ENCODE measurements at places on chromosomes 3 and 15.
A peak's percentile ranks its signal among the peaks of the same experiment; 100 is the strongest.

DNA sequence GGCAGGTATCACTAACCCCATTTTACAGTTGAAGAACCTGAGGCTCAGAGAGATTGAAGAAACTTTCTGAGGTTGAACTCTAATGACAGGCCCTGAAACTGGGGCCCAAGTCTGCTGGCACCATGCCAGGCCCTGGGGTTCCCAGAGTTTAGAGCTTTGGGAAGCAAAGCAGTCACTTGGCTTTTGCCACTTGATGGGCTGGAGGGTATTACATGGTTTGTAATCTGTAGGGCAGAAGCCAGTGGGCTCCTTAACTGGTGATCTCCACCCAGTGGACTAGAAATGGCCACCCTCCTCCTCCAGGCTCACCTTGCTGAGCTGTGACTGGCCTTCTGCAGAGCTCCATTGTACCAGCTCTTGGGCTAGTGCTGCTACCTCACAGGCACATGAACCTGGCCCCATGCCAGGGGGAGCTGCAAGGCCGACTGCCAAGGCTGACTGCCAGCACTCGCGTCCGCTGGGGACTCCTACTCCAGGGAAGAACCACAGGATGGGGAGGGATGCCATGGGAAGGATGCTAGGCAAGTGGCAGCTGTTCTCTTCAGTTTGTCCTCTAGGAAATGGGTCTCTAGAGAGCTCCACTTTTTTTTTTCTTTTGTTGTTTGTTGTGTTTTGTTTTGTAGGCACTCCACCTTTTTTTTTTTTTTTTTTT is 104.8 kb downstream of the ETFA start:
- no peak for DNase-seq

DNA sequence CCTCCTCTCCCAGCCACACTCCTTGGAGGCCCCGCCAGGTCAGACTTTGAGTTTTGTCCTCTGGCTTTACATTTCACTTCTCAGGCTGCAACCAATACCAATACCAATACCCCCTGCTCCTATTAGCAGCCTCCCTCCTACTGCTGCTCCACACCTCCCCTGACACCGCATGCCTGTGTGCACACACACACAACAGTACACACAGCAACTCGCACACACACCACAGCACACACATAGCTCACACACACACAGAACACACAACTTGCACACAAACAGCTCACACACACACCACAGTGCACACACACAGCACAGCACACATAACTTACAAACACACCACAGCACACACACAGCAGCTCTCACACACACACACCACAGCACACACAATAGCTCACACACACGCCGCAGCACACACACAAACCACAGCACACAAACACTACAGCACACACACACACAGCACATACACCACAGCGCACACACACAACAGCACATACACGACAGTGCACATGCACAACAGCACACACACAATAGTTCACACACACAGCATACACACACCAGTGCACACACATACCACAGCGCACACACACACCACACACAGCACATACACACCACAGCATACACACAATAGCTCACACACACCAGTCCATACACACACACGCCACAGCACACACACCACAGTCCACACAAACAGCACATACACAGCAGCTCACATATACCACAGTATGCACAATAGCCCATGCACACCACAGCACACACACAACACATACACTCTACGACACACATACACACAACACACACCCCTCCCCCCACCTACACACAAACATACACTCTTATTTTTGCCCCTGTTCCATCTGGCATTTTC is 204.7 kb downstream of the UACA start:
- no peak for DNase-seq

DNA sequence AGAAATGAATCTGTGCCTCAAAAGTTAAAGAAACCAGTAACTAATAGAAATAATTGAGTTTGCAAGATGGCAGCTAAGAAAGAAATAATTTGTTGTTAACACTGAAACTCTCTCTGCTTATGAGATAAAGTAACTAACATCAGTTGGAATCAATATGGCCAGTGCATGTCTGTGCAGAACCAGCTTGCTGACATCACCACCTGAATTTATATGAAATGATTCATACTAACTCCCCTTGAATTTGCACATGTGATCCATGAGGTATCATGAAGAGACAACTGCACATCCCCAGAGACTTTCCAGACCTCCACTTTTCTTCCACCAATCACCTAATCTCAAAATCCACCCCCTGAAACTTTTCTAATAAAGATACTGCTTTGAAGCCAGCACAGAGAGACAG is 10.3 kb upstream of the SLC25A38 start:
- no peak for DNase-seq

GRCh38 chr3:99999536-99999935 is 114.8 kb downstream of the FILIP1L start:
- DNase-seq = peak; percentile 63

DNA sequence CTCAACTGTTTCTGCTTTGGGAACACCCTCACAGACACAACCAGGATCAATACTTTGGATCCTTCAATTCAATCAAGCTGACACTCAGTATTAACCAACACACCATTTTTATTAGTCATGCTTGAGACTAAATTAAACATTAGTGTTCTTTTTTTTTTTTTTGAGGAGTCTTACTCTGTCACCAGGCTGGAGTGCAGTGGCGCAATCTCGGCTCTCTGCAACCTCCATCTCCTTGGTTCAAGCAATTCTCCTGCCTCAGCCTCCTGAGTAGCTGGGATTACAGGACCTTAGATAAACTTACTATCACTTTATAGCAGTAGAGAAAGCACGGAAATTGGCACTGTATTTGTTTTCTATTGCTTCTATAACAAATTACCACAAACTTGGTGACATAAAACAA is 2.0 kb upstream of the RAB11A start:
- DNase-seq = no peak

- DNase-seq = peak; percentile 44
Observed at GRCh38 chr3:155572085-155572484, 172.8 kb downstream of the PLCH1 start.

- no peak for DNase-seq
Observed at GRCh38 chr3:47424434-47425382, 43.9 kb downstream of the PTPN23 start.

DNA sequence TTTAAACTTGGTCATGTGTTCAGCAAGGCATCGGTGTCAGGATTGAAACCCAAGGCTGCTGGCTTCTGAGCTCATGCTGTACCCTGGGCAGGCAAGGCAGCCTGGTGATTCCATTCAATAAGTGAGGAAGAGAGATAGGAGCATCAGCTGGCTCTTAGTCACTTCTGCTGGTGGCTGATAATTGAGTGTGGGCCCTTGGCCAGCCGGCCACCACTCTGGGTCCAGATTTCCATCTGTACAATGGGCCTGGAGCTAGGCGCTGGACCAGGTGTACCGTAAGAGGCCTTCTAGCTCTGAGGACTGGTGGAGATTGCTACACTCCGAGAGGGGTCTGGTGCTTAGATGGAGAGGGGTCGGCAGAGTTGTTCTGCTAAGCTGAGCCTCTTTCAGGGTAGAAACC is 4.3 kb downstream of the CD276 start:
- peak; percentile 40 for DNase-seq

GRCh38 chr3:48696156-48696555 is 10.4 kb upstream of the NCKIPSD start:
- no peak for DNase-seq

DNA sequence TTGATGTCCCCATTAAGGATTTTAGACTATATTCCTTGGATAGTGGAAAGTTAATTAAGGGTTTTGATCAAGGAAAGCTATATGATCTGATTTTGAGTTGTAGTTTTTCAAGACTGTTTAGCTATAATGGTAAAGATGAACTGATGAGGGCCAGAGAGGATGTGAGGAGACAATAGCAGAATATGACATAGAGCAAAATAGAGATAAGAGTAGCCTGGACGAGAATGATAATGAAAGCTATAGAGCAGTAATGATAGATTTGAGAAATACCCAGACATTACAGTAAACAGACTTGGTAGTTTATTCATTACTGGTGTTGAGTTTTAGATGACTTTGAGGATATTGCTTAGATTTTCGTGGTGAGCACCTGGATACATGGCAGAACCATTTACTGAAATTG is 3.8 kb downstream of the SUCNR1 start:
- DNase-seq = no peak

- no peak for DNase-seq
Observed at GRCh38 chr15:75022783-75023180, 608 bp upstream of the PPCDC start.

GRCh38 chr15:70185251-70185711 is 87.6 kb upstream of the TLE3 start:
- DNase-seq = no peak

DNA sequence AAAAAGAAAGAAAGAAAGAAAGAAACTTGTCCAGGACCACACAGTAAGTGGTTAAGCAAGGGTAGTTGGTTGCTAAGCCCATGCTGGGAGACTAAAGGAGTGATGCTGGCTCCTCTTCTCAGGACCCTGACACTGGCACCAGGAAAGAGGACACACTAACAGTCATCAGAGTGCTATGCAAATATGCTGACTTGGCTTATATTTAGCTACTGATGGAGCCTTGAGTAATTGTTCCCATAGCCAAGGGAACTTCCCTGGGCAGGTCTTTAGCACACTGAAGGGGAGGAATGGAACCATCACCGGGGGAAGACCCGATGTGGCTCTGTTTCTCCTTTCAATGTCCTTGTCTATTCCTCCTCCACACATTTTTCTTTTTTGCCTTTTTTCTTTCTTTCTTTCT is 6.2 kb downstream of the TMEM40 start:
- peak; percentile 19 for DNase-seq

DNA sequence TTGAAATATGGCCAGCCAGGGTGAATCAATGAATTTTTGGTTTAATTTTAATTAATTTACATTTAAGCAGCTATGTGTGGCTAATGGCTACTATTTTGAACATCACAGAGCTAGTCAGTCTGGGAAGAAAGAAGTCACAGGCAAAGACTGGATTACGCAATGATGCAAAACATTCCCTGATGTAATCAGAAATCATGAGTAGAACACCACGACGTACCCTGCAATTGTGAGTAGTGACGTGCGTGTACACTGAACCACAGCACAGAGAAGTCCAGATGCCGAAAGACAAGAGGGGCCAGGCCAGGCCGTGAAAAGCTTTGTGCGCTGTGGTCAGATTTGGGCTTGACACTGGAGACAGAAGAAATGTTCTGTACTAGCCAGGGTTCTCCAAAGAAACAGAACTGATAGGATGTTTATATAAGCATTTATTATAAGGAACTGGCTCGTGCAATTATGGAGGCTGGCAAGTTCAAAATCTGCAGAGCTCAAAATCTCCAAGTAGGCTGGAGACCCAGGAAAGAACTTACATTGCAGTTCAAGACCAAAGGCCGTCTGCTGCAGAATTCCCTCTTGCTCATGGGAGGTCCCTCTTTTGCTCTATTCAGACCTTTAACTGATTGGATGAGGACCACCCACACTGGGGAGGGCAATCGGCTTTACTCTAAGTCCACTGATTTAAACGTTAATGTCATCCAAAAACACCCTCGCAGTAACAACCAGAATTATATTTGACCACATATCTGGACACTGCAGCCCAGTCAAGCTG is 44.6 kb downstream of the SH3BP5 start:
- peak; percentile 86 for DNase-seq

- no peak for DNase-seq
Observed at GRCh38 chr15:33616475-33616874, 305.7 kb downstream of the RYR3 start.

DNA sequence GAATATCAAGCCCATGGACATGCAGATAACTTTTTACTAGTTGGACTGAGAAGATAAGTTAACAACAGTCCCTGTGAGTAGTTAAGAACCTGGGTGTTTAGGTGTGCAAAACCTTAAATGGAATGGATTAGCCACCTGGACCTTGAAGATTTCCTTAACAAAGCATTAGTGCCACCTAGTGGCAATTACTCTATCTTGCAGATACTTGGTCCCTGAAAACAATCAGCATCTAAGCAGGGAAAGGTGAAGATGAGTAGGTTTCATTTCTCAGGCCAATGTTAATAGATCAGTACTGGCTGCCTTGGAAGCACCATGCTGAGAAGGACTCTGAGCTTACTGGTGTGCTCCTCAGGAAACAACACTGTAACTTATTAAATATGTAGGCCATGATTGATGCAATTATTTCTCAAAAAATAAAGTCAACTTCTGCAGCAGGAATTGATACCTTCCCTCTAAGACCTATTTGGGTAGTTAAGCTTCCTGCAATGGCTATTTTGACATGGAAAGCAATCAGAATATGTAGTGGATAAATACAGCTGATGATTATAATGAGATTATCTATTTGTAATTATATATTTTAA is 329.4 kb downstream of the TBC1D5 start:
- peak; percentile 59 for DNase-seq

GRCh38 chr3:161386991-161387770 is 15.9 kb upstream of the SPTSSB start:
- DNase-seq = no peak

DNA sequence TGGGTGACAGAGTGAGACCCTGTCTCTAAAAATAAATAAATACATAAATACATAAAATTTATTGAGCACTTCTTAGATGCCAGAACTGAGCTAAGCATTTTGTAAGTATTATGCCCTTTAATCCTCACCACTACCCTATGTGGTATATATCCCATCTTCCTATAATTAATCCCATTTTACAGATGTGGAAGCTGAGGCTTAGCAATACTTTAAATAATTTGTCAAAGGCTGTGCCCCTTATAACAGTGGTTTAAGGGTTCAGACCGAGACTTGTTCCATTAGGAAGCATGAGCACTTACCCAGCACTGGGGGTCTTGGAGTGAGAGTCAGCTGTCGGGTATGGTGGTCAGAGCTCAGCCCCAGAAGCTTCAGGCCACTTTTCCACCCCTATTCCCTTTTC is 7.5 kb upstream of the CHST14 start:
- no peak for DNase-seq

DNA sequence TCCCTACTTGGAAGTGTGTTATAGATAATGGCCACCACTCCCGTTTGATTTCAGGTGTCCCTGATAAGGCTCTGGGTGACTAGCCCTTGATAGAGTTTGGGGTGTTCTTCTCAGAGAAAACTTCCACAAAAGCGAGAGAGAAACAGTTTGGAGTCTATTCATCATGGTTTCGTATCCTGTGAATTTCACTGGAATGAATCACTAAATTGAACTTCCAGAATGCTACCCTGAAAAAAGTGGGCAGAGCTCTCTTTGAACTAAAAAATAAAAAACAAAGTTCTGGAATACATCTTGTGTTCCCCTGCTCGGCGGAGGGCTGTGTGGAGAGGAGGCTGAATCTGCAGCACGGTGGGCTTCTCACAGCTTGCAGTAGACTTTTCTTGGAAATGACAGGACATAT is 52.8 kb upstream of the FAM98B start:
- DNase-seq = peak; percentile 29

DNA sequence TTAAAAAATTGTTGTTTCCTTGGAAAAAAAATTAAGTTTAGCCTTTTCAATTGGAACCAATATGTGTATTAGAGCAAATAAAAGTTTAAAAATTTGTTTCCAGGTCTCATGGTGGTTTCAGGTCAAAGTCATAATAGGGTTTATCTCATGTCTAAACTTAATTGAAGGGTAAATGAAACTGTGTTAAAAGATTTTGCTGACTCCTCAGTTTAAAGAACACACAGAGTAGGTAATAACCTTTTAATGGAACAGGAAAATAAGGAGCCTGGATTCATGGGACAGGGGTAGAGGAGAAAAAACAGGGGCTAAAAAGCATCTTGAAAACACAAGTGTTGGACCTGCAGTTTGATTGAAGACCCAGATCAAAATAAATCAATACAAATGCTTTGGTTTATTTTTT is 190.6 kb downstream of the MFSD1 start:
- DNase-seq = no peak

- DNase-seq = peak; percentile 89
Observed at GRCh38 chr3:154120961-154121700, at the start of gene ARHGEF26. Gene ARHGEF26 (plus strand): TSS chr3:154121390. CDS start chr3:154121993, 603 bp downstream.

Measured in AG08395 (cell line).